ENCODE measurements at places on chromosomes 1 and 21.

GRCh38 chr1:35899941-35900340, 16.9 kb downstream of the AGO1 start:
- DNase-seq, result no peak

DNA sequence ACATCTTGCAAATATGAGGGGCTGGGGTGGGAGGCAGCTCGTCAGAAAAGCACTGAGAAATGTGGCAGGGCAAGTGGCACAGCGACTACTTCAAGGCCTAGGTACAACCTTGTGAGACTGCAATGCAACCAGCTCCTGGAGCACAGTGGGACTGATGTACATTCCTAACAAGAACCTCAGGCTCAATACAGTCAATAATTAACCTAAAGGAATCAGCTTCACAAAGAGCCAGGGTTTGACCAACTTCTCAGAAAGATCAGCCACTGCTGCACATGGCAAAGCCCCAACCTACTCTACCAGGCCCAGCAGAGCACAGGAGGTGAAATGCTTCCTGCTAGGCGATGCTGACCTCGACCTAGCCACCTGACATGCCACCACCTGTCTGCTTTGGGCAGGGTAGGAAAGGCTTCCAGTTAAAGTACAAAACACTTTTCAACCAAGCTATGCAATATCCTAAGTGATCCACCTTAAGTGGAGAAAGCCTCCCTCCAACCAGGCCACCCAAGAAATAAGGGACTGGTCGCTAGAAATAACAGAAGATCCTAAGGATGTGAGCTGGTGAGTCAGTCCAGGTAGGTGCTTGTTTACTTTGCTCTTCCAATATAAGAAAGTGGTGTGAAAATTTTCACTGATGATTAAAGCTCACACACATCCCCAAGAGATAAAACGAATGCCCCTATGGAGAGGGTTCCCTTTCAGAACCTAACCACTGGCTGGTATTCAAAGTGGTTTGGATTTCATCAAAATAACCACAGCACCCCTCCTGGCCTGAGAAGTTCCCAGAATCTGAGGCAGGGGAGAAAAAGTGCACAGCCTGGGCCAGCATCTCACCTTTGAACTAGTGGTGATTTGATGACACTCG, 2.1 kb downstream of the RIPK4 start:
- DNase-seq, result no peak

DNA sequence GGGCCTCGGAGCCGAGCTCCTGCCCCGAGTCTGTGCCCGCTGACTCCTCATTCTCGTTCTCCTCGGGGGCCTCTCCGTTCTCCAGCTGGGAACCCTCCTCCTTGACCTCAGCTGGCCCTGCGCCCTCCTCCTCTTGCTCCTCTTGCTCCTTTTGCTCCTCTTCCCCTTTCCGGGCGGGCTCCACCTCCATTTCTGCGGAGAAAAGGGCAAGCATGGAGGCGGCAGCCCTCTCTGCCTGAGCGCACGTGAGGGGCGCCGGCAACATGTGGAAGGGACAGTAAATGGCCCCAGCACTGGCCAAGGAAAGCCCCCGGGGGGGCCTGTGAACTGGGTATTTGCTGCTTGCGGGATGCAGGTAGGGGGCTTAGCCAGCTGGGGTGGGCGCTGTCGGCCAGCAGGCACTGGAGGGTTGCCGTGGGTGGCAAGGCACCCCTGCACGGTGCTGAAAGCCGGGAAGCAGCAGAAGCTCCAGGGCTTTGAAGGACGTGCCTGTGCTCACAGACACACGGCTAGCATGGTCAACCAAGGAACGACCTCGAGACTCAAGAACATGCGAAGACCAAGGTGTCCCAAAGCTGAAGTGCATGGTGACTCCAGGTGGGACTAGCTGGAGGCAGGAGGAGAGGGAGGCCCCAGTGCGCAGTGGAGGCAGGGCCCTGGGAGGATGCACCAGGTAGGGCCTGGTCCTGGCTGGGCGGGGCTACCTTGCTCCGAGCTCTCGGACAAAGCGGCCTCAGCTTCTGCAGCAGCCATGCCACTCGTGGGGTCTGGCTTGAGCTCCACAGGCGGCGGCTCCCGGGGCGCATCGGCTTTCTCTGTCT, 30.7 kb downstream of the ZBTB17 start:
- no peak for DNase-seq

DNA sequence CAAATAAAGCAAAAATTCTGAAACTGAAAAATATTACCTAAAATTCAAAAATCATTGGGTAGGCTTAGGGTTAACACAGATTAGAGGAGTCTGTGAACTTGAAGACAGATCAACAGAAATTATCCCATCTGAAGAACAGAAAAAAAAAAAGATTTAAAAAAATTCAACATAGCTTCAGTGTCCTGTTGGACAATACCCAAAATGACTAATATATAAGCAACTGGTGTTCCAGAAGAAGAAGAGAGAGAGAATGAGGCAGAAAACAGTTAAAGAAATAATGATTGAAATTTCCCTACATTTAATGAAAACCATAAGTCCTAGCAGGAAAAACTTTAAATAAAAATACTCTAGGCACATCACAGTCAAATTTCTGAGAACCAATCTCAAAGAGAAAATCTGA, 31.5 kb downstream of the TMCO1 start:
- no peak for DNase-seq

DNA sequence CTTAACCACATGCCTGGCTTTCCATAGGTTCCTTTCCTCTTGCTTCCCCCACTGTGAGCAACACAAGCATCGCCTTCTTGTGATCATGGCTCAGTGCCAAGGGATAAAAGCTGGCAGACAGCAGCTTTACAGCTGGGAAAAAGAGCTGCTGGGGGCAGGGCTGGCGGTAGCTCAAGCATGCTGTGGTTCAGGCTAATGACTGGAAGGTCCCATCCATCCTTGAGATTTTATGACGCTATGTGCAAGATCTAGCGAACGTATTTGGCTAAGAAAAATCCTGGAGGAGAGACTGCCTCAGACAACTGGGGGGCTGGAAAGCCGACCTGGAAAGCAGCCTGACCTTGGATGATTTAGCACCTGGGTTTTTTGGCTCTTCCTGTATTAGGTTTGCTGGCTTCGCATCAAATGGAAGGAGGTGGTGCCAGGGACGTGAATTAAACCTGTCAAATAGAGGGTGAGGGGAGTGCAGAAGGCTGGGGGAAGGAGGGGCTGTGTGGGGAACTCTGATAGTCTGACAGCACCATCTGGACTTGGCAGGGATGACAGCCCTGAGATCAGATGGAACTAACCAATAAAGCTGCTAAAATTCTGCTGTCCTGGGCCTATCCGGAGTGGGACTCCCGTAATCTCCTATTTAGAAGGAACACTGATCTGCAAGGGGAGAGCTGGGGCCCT, 34.8 kb downstream of the ZMYND12 start:
- no peak for DNase-seq

DNA sequence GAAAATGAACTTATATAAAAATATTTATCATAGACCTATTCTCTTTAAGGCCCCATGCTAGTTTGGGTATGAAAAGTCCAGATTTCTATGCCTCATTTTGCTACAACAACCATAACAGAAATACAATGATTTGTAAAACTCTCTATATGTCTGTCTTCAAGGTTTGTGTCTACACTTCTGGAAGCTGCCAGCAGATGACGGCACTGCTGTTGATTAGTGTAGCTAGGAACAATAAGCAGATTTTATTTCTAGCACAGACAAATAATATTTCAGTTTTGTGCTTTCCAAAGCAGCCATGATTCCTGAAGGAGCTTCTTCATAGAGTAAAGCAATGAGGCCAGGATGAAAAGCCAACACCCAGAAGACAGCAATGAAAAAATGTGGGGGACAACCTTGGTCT, 779.6 kb upstream of the ADGRL2 start:
- DNase-seq, result no peak

- no peak for DNase-seq
These were observed 84.5 kb downstream of the PLXNA2 start for GRCh38 chr1:208159555-208160258.

DNA sequence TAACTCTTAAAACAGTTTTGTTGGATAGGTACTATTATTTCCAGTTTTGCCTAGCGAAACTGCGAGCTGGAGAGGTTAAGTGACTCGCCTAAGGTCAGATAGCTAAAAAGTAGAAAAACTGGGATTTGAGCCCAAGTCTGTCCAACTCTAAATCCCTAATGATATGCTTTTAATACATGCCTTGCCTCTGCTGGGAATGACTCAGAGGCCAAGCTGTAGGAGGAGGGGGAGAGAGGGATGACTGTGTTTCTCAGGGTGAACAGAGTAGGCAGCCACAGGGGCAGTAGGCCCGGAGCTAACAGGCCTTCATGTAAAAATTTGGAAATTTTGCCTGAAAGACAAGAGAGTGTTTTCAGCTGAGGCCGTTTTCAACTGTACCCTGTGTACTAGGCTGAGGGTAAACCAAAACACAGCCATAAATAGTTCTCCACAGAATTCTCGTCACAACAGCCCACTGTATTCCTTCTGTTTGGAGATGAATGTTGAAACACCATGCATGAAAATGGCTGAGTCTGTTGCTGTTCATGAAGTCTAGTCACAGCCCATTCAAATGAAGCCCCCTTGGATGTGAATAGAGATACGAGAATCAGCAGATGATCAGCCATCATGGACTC, 107.5 kb upstream of the HOOK1 start:
- DNase-seq, result no peak
